Calu3 (cell line): ENCODE measurements at places on chromosomes 4 and X. TPM values are rescaled to one million over a fixed set of nuclear protein-coding genes. Genes with fewer than 3 reads are reported as not detected.

The SH2D1A gene
- total RNA-seq = not detected in 2 replicates

The NXF2B gene
- total RNA-seq = not detected in 2 replicates

The FGA gene
- 0.34 TPM in 1 of 2 replicates, not detected in the other for total RNA-seq

The SMC1A gene
- total RNA-seq = 91.5 and 100 TPM in 2 replicates

The CXCL9 gene
- not detected in 2 replicates for total RNA-seq

The MAGEA4 gene
- total RNA-seq = not detected in 2 replicates

The MCF2 gene
- not detected in 2 replicates for total RNA-seq

The FREM3 gene
- total RNA-seq = not detected in 2 replicates

The BLTP1 gene
- 27.3 and 27.4 TPM in 2 replicates for total RNA-seq

The TMEM271 gene
- not detected in 2 replicates for total RNA-seq

The SCML2 gene
- 1.4 and 1.9 TPM in 2 replicates for total RNA-seq

The XAGE1A gene
- not detected in 2 replicates for total RNA-seq

The LRIT3 gene
- total RNA-seq = 0.09 and 0.22 TPM in 2 replicates

The NONO gene
- 520 and 576 TPM in 2 replicates for total RNA-seq

The NAA11 gene
- total RNA-seq = not detected in 2 replicates

The HPGD gene
- 4.0 and 4.5 TPM in 2 replicates for total RNA-seq

The NXF3 gene
- total RNA-seq = 0.27 TPM in 1 of 2 replicates, not detected in the other

The PSAPL1 gene
- not detected in 2 replicates for total RNA-seq

The MND1 gene
- total RNA-seq = 12.6 and 13.1 TPM in 2 replicates

The CTAG1A gene
- not detected in 2 replicates for total RNA-seq

The DGAT2L6 gene
- not detected in 2 replicates for total RNA-seq

The GPR143 gene
- total RNA-seq = 8.3 and 8.8 TPM in 2 replicates
